Tongue (tissue), 3 donors: ENCODE measurements at places on chromosomes 5 and 9.
A peak's percentile ranks its signal among the peaks of the same experiment; 100 is the strongest.

- DNase-seq = no peak
Observed at GRCh38 chr5:123543438-123543837, 31.5 kb downstream of the CSNK1G3 start.

DNA sequence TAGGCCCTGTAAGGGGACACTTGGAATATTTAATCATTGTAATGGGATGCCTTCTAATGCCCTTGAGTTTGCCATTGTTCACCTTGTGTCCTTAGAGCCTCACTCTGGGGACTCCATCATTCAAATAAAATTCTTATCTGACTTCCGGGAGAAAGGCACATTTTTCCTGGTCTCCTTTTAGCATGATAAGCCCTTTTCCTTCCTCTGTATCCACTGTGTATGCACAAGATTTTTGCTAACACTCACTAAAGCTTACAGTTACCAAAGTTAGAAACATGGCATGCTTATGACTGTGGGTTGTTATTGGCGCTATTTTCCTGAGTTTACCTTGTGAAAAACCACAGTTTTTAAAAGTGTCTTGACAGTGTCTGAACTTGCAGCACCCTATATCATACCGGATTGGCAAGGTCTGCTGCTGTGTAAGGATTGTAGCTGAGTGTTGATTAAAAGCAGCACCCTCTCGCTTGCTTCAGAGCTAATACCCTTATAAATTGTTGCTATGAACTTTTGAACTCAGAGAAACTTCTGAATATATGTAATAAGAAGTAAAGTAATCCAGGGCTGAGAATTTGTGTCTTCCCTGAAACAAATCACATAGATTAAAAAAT is 46.4 kb downstream of the SNCAIP start:
- peak; percentile 21 for DNase-seq

DNA sequence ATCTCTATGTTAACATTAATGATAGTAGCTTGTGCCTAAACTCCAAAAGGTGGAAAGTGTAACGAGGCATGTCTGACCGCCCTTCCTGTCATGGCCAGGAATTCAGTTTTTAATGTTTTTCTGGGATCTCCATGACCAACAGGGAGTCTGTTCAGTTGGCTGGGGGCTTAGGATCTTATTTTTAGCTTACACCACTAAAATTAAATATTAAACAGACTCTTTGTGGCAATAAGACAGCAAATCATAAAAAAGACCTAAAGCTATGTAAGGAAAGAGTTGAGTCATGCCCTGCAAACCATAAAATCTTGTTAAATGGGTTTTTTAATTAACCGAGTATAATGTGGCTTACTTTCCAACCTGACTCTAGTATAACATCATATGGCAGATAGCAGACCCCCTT is 247.8 kb downstream of the DIRAS2 start:
- DNase-seq = no peak

DNA sequence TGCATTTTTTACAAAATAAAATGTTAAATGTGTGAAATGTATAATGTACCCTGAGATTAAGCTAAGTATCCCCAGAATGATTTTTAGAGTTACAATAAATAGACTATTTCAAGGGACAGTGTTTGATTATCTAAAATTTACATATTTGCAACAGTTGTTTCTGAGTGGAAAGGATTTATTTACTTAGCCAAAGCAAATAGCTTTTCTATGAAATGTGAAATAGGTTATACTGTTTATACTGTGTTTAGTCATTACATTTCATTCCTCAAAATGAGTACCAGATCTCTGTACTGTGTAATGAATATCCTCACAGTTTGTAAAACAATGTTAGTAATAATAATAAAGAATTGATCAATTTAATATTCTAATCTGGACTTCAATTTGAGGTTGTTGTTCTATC is 1019.0 kb downstream of the NR2F1-AS1 start:
- no peak for DNase-seq

DNA sequence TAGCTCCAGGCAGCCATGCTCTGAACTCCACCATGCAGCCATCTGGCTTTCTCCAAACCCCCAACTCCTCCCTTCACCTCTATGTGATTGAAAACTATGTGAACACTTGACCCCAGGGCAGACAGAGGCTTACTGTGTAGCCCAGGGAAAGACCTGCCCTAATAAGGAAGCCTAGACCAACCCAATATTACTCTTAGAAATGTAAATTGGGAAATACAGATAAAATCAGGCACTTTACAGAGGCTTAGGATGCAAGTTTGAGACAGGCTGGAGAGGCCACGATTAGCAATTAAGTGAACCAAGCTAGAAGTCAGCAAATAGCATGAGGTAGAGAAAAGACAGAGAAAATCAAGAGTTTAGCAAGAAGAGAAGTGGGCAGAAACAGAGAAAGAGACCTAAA is 141.7 kb upstream of the ABCA1 start:
- no peak for DNase-seq

DNA sequence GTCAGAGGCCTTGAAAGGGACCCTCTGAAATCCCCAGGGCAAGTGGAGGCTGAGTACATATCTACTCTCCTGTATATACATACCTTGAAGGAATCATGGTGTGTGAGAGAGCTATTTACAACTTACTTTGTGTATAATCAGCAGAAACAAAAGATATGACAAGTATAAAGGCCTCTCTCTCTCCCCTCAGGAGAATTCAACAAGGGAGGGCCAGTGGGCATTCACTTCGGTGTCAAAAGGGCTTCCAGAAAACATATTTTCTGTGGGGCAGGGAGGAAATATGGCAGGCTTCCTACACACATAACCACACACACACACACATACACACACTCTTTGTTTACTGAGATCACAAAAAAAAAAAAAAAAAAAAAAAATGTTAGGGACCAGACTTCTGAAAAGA is 181.7 kb downstream of the BNC2 start:
- no peak for DNase-seq

DNA sequence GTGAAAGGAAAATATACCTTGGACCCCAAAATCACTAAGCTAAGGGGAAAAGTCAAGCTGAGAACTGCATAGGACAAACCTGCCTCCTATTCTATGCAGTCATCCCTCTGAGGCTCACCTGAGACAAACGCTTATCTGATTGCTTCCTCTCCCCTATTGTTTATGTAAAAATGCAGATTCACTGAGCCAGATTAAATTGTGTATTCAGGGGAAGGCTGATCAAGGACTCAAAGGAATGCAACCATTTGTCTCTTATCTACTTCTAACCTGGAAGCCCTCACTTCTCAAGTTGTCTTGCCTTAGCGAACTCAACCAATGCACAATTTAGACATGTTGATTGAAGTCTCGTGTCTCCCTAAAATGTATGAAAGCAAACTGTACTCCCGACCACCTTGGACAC is 13.3 kb downstream of the SPARC start:
- no peak for DNase-seq

DNA sequence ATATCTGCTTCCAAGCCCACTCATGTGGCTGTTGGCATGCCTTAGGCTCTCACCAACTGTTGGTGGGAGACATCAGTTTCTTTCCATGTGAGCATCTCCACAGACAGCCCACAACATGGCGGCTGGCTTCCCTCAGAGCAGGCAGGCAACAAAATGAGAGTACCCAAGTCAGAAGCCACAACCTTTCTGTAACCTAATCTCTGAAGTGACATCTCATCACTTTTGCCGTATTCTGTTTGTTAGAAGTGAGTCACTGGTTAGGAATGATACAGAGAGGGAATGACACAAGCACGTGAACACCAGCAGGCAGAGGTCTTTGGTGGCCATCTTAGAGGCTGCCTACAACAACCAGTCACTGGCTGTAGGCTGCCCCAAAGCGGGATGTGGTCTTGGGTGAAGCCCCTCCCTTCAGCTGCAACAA is 88.6 kb upstream of the RASGRF2 start:
- DNase-seq = no peak

DNA sequence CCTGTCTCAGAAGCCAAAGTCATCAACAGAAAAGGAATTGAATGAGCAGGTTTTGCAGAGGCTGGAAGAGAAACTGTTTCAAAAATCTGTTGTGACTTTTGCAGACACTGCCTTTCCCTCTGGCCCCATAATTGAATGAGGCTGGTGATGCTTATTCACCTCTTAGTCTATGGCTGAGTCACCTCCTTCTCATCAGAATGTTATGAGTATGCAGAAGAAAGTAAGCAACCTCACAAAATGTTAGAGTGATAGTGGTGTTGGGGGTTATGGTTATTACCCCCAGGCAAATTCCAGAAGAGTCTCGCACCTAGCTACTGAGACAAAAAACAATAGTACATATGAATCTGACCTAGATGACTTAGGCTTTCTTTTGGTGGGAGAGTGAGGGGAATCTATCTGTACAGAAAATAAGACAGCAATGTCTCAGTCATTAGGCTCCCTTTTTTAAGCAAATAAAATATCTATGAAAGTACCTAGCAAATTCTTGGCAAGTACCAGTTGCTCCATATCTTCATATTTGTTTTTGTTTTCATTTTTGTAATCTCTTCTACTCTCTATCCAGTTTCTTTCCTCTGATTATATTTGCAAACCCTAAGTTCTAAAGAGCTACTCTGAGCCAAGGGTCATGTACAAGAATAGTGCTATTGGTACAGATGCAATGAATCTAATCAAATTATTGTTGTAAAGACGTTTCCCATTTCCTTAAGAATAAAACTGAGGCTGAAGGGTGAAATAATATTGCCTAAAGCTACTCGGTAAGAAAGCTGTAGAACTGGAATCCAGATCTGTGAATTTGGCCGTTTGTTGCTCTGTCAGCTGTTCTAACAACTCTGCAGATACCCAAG is 498.1 kb upstream of the TNC start:
- DNase-seq = no peak

DNA sequence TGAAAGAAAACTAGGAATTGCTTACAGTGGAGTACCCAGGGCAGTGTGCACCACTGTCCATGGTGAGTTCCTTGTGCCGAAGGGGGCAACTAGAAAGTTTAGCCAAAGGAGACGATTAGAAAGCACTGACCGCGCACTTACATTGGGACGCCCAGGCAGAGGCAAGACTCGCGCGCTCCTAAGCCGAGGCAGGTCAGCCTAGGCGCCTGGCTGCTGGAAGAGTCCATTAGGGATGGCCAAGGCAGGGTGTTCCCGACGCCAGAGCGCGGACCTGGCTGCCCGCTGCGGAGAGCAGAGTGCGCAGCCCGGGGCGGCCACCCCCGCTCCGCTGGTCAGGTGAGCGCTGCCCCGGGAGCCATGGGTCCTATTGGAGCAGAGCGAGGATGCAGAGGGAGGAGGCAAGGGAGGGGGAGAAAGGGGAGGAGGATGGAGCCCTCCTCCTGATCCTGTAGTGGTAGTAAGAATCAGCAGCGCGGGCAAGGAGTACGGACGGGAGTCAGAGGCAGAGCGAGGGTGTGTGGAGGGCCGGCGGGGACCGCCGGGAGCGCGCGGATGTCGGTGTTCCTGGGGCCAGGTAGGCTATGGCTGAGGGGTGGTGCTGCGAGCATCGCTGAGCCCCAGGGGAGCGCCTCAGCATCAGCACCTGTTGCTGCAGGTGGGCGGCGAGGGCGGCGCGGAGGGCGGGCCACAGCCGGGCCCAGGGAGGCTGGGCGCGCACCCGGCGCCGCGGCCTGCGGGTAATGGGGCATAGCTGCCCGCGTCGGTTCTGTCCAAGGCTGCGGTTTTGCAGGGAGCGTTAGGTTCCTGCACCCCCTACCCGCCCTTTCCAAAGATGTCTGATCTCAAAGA is at the start of gene ADGRV1:
TSS of gene ADGRV1 (plus strand) at position 454 of the 849 bp plus-strand sequence. CDS start at position 553, 99 bp downstream.
- peak; percentile 60 for DNase-seq

GRCh38 chr5:53249529-53250200 is 140.1 kb upstream of the MOCS2 start:
- no peak for DNase-seq

GRCh38 chr9:89467278-89467625 is 30.7 kb downstream of the SEMA4D start:
- no peak for DNase-seq

GRCh38 chr9:137764981-137765380 is 112.6 kb upstream of the CACNA1B start:
- DNase-seq = no peak

GRCh38 chr5:170631466-170632195 is 127.8 kb downstream of the KCNIP1 start:
- DNase-seq = peak; percentile 81

- DNase-seq = peak; percentile 78
Observed at GRCh38 chr9:129436751-129437625, 183.9 kb downstream of the C9orf50 start.

DNA sequence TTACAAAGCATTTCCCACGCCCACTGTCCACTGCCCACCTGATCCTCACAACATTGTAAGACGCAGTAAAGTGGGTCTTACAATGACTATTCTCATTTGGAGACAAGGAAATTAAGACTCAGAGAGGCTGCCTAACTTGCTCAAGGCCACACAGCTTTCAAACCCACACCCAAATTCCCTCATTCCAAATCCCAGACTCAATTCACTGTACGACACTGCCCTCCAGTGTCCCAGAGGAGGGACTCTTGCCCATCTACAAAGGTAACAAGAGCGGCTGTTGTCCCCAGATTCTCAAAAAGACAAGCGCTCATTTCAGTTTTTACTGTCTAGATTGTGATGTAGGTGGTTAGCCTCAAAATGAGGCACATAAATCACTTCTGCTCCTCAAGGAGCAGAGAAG is 184.6 kb downstream of the ACTL7B start:
- DNase-seq = peak; percentile 17

DNA sequence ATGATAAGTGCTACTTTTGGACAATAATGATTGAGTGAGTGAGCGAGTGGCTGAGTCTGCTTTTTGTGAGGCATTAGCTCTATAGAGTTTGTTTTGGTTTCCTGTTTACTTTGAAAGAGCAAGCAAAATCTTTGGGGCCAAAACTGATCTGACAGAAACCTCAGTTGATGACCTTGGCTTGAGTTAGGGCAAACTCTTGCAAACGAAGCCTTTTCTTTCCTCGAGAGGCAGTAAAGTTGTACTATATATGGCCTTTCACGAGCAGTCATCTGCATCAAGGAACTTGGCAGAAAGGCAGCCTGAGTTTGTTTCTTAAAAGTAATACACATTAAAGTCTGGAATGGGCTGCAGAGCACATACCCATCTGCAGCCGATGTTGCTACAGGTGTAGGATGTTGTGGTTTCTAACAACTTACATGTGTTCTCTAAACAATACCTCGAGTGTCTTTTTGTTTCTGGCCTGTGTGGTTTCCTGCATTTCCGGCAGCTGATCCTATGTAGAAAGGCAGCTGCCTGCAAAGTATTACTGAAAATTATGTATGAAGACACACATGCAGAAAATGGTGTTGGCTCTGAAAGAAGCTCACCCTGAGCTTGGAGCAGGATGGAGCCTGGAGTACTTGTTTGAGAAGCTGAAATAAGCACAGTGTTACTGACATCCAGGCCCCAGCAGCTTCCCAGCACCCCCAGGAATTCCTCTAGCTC is 60.8 kb downstream of the FOXD1 start:
- peak; percentile 89 for DNase-seq

DNA sequence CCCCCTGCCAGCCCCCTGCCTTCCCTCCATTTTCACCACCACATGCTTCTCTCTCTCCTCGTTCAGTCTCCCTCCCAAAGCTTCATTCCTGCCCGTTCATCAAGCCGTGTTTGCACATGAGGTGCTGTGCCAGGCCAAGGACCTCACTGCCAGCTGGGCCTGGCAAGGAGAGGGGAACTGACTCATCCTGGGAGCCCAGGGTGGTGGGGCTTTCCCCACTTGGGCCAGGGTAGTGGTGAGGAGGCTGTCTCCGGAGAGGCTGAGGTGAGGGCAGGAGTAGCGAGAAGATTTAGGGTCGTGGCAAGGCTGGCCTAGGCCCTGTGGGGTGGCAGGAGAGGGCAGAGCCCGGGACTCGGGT is 30.4 kb upstream of the NOTCH1 start:
- no peak for DNase-seq

- DNase-seq = no peak
Observed at GRCh38 chr5:156042726-156043125, 284.2 kb upstream of the SGCD start.

GRCh38 chr9:21806644-21807043 is 4.2 kb downstream of the MTAP start:
- no peak for DNase-seq
